Omental fat pad (tissue), 4 donors: ENCODE measurements at places on chromosomes 16 and 17. TPM values are rescaled to one million over a fixed set of nuclear protein-coding genes. Genes with fewer than 3 reads are reported as not detected.

GRCh38 chr16:82345318-82345717 is 175.3 kb upstream of the MPHOSPH6 start:
- no peak for DNase-seq

The GAS2L2 gene
- total RNA-seq = 0.48 TPM

DNA sequence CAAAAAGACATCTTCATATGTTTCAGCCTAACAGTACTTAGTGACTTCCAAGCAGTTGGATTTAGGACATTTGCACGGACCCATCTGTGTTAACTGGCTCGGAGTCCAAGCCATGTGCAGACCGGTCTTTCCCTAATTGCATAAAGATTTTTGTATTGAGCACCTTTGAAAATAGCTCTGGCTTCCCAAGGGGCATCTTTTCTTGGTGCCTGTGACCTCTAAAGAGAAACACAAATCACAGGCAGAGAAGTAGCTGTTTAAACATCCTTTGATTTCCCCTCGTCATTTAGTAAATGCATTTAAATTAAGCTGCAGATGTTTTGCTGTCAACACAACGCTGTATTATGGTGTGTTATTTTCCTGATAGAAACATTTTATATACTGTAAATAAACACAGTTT is 288.2 kb upstream of the SALL1 start:
- DNase-seq = no peak

DNA sequence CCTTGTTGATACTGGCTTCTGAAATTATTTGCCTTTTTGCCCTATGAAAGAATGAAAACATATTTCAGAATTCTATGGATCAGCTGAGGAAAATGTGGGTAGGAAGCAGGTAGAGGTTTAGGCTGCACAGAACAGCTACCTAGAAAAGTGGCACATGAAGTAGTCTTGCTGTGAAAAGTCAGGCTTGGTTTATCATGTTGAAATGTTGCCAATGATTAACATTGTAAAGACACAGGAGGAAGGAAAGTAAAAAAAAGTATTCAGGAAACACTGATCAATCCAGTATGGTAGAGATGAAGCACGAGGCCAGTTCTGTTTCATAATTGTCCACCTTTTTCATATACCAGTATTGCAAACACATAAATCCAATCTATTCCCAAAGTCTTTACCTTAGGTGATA is 29.9 kb downstream of the ABCA6 start:
- no peak for DNase-seq

DNA sequence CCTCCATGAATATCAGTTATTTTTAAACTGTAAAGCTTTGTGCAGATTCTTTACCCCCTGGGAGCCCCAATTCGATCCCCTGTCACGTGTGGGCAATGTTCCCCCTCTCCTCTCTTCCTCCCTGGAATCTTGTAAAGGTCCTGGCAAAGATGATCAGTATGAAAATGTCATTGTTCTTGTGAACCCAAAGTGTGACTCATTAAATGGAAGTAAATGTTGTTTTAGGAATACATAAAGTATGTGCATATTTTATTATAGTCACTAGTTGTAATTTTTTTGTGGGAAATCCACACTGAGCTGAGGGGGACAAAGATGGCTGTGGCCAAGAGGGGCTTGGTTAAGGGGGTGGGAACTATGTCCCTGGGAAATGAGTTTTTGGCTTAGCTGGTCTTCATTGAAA is 2.3 kb downstream of the CCL11 start:
- DNase-seq = no peak

- DNase-seq = no peak
Measured at GRCh38 chr16:24668481-24669061, 60.9 kb upstream of the TNRC6A start.

- no peak for DNase-seq
Measured at GRCh38 chr16:30669903-30670824, 11.9 kb downstream of the FBRS start.

GRCh38 chr17:56699186-56699894 is 105.8 kb downstream of the NOG start:
- no peak for DNase-seq
